ENCODE measurements at places on chromosomes 16 and 17. TPM values are rescaled to one million over a fixed set of nuclear protein-coding genes. Genes with fewer than 3 reads are reported as not detected.

GRCh38 chr16:4649744-4650442 lies 25.3 kb downstream of the MGRN1 start:
- DNase-seq, result no peak

DNA sequence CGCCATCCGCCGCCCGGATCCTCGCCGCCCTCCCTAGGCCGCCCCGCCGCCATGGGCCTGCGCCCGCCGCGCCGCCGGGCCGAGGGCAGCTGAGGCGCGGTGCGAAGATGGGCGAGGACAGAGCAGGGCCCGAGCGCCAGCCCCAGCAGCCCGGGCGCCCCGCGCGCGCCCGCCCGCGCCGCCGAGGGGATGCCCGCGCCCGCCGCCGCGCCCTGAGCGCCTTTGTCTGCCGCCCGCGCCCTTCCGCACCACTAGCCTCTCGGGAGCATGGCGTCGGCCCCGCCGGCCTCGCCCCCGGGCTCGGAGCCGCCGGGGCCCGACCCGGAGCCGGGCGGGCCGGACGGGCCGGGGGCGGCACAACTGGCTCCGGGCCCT lies 278 bp downstream of the RAB11FIP3 start:
- no peak for DNase-seq

- DNase-seq, result no peak
Measured at GRCh38 chr17:4443476-4443875, 9.7 kb downstream of the SPNS3 start.

DNA sequence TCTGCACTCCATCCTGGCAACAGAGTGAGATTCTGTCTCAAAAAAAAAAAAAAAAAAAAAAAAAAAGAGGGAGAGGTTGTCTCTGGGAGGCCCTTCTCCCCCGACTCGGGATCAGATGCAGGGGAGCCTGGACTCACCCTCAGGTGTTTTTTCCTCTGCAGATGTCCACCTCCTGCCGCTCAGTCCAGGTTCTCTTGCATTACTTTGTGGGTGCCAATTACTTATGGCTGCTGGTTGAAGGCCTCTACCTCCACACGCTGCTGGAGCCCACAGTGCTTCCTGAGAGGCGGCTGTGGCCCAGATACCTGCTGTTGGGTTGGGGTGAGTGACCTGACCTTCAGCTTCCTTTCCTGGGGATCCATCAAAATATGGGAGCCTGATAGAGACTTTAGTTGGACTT lies 34.1 kb downstream of the GLP2R start:
- DNase-seq, result no peak

GRCh38 chr16:57747996-57748395 lies 12.4 kb downstream of the KATNB1 start:
- DNase-seq, result no peak

- DNase-seq, result no peak
Measured at GRCh38 chr17:12457493-12457892, 208.2 kb upstream of the MYOCD start.

DNA sequence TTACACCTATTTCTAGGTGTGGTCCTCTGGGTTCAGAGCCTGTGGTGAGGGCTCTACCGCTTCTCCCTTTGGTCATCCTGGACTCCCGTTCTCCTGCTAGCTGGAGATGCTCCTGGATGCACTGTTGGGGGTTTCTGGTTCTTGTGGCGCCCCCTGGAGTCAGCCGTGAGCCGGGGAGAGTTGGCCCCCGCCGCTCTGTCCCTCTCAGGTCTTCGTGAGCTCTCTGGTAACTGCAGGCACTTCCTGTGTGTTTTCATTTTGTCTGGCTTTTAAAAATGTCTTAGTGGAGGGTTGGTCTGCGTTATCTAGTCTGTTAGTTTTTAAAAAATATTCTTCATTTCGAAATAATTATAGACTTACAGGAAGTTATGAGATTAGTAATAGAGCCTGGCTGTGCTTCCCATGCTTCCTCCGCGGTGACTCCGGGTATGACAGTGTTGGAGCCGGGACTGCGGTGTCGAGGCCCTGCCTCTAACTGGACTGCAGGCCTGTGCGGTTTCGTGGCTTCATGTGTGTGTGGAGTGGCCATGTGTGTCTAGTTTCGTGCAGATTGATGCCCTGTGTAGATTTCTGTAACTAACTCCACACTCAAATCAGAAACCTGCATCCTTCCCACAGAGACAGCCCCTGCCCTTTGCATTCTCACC lies 78.0 kb upstream of the ZNF750 start:
- DNase-seq, result no peak

- no peak for DNase-seq
Measured at GRCh38 chr17:80112471-80113032, 11.2 kb downstream of the GAA start.

GRCh38 chr17:335691-336090 lies 16.9 kb downstream of the RPH3AL start:
- DNase-seq, result no peak

The CHST4 gene
- not detected for total RNA-seq

The CA10 gene
- not detected for total RNA-seq

The FMNL1 gene
- total RNA-seq, result 3.4 TPM

The GCGR gene
- total RNA-seq, result not detected

The TNK1 gene
- total RNA-seq, result 0.23 TPM

All from glomerular endothelial cell (primary cell).